ENCODE measurements at places on chromosomes 7 and 10.

GRCh38 chr10:29112827-29113615 lies 175.8 kb upstream of the LYZL1 start:
- DNase-seq: no peak

- DNase-seq: no peak
These were observed 44.6 kb upstream of the C7orf33 start for GRCh38 chr7:148545932-148546331.

DNA sequence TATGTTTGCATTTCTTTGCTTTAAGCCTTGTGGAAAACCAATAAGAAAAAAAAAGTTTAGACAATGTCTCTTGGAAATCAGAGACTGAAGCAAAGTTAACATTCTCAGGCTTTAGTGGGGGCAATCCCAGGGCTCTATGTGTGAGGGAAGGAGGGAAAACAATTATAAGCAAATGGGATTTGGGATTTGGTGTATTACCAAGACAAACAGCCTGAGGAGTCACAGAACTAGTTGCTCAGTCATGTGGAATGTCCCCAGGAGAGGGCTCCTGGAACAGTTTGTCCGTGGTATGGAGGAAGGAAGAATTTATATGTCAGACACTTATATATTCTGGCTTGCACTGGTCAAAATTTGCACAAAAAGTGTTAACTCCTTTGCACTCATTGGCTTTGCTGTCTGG lies 562.9 kb upstream of the TPK1 start:
- no peak for DNase-seq

DNA sequence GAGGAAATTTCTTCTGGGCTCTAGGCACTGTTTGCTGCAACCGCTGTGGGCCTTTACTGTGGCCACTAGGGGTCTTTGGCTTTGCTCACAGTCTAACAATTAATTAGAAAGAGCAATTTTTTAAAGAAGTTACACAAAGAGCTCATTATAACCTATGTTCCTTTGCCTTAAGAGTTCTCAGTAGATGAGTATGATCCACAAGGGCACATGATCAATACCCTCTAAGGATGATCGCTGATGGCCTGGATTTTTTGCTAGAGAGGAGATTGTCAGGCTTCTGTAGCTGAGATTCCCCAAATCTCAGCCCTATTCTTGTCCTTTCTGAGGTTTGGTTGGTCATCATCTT lies 80.8 kb upstream of the RHOBTB1 start:
- no peak for DNase-seq

GRCh38 chr10:12241810-12242529 lies 46.0 kb downstream of the CDC123 start:
- DNase-seq: no peak

GRCh38 chr10:82397854-82398253 lies 522.9 kb downstream of the NRG3 start:
- DNase-seq: no peak

DNA sequence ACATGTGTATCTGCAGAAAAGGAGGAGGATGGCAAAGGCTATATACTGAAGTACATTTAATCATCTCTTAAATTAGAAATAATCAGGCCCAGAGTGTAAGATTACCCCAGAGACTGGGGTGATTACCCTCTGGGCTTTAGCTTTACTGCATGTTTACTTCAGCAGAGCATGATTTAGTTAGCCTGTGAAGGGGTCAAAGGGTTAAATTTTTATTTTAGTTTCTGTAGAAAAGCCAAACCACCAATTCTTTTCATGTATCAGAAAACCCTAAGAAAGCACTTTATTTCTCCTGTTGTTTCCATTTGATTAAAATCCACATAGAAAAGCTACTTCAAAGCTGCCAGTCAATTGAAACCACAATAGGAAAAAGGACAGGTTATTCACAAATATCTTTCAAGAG lies 101.5 kb upstream of the LSM8 start:
- DNase-seq: no peak

DNA sequence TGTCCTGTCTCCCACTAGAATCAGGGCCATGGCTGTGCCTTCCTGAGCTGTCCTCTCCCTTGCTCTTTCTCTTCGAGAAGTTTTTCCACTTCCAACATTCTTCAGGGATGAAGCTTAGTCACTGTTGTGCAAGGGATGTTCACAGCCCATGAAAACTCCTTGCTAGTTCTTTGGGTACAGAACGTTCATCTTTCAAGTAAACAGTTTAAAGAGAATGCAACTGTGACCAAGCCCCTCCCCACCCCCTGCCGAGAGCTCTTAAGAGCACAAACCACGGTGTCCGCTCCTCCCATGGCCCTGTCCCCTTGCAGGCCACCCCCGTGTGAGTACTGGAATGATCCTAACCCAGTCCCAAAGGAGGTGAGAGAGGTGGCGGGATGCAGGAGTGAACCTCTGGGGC lies 161.1 kb upstream of the RHEB start:
- no peak for DNase-seq

GRCh38 chr10:48478980-48479811 lies 125.7 kb downstream of the ARHGAP22 start:
- no peak for DNase-seq

GRCh38 chr7:2018569-2019460 lies 213.9 kb downstream of the MAD1L1 start:
- DNase-seq: peak; percentile 53
